Activated CD4-positive, alpha-beta T cell treated with anti-CD3 and anti-CD28 coated beads, Interleukin-10, Interleukin-2, amounts not matched to agents 100 ng/mL and 50 ng/mL, durations not matched to agents 16 hours and 8 hours (primary cell): ENCODE measurements at places on chromosomes 7 and 10.

DNA sequence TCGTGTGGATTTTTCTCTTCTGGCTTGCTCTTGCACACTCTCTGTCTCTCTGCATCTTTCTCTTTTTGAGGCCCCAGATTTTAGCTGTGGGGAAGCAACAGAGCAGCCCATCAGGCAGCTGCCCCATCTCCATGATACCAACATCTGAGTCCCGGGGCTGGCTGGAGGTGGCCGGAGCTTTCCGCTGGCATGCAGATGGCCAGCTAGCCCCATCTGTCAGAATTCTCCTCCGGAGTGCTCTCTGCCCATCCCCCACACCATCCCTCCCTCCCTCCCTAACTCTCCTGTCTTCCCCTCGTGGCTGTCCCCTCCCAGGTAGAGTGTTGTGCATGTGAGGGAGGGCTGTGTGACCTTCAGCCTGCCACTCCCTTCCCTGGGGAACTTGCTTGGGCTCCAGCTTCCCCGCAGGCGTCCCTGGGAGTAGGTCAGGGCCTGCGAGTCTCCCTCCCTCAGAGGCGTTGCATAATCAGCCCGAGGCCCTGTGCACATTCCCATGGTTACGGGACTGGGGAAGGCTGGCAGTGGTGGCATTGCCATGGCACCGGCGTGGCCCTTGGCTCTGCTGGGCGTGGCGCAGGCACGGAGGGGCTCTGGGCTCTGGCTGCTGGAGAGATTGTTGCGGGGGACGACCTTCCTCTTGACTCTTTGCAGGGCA lies 24.7 kb downstream of the GHRHR start:
- DNase-seq, result no peak

DNA sequence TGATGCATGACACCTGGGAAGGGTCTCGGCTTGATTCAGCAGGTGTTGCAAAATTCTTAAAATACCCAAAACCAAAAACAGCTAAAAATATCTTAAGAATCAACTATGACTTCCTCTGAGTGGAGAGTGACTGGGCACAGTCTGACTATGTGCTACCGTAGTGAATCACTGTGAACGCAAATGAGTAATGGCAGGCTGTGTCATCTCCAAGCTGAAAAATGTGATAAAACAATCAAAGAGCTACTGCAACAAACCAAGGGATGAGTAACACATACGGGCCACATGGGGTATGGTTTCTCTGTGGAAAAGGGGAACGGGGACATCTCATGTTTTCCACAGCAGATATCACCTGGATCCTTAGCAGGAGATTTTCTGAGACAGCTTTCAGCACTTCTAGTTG lies 127.5 kb downstream of the ABCA13 start:
- peak; percentile 88 for DNase-seq

DNA sequence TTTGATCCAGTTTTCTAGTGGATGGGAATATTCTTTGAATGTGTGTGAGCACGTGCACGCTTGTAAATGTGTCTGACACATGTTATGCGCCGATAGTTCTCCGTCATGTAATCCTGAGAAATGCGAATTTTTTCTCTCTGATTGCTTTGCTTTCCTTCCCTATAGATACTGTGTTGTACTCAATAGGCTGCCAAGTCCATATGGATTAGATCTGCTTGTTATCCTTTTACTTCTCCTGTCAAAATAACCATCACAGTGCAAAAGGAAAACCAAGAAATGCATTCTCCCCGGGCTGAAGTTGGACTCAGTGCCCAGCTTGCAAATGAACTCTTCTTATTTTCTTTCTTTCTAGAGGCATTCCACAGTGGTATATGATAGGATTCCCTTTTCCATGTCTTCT lies 131.9 kb downstream of the KIAA1217 start:
- DNase-seq, result no peak

GRCh38 chr10:43676331-43676730 lies 27.6 kb upstream of the ZNF32 start:
- no peak for DNase-seq

DNA sequence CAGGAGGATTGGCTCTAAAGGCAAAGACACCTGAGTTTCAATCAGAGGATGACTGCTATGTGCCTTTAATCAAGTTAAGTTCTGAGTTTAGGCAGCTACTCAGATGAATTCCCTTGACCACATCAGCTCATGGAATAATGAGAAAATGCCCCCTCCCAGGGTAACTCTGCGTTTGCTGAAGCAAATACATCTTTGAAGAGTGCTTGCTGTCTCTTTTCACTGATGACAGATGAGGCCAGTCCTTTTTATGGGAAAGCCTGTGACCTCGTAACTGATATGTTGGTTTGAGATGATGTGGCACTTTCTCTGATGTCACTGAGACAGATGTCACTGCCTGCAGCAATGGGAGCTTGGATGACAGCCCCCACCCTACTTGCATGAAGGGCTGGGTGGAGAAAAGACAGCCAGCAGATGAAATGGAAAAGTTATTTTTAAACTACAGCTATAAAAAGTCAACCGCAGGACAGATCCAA lies 43.7 kb upstream of the DGKI start:
- DNase-seq, result peak; percentile 68

- no peak for DNase-seq
Measured at GRCh38 chr7:21768279-21768678, 177.4 kb downstream of the CDCA7L start.

DNA sequence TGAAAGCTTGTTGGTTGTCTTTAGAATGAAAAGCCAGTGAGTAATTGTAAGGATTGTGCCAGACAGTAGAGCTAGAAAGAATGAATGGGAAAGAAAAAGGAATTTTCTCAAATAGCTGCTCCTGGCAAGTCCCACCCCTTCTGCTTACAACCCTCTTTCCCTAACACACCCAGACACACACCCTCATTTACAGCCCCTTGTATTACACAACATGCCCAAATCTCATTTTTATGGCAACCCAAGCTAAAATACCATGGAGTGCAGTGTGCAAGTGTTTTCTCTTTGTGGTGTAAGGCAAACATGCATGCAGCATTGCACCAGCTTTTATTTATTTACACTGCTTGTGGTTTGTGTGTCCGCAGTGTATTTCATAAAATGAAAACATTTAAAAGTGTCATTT lies 1.5 kb downstream of the PRKAR2B start:
- DNase-seq, result no peak
